Ascending aorta (tissue), 2 donors: ENCODE measurements at places on chromosomes 12 and 14.

- no peak for DNase-seq
Observed at GRCh38 chr12:113665457-113665856, 193.8 kb upstream of the LHX5 start.

DNA sequence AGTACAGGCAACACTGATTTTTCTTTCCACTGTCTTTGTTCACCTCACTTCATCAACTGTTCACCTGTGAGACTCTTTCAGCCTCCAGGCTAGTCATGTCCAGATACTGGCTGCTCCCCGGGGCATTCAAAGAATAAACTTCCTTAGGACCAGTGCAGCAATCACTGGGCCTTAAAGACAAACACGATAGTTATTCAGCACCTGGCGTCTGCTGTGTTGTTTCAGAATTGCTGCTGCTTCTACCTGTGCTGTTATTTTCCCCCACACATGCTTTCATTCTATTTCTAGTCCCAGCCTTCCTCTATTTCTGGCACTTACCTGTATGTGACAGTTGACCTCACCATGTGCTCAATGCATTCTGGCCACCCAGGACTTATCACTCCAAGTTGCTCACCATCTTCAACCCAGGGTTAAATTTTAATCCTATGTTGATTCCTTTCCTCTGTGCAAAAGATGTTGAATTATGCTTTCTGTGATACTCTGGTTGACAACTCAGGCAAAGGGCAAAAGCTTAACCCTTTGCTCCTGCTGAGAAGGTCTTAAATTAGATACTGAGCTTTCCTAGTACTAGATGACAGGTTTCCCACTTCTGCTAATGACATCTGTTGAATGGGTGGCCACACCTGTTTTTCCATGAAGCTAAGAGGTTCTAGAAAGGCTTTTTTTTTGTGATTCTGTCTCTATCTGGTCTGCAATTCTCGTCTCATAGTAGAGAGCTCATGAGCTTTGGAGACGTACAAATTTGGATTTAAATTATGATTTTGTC lies 41.4 kb downstream of the PTPRQ start:
- DNase-seq, result no peak

- no peak for DNase-seq
Observed at GRCh38 chr14:37061697-37062096, 110.7 kb downstream of the SLC25A21 start.

- no peak for DNase-seq
Observed at GRCh38 chr14:24958271-24958670, 91.7 kb downstream of the STXBP6 start.

DNA sequence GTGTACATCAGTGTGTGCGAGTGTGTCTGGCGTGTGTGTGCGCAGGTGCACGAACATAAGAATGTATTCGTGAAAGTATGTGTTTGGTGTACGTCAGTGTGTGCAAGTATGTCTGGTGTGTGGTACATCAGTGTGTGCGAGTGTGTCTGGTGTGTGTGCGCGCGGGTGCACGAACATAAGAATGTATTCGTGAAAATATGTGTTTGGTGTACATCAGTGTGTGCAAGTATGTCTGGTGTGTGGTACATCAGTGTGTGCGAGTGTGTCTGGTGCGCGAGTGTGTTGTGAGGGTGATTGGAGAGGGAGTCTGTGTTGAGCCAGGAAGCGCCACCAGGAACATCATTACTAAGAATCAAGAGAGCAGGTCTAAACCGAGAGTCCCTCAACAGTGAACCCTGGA lies 143.8 kb downstream of the BCL11B start:
- no peak for DNase-seq

GRCh38 chr14:91227183-91227628 lies 17.3 kb downstream of the GPR68 start:
- no peak for DNase-seq

DNA sequence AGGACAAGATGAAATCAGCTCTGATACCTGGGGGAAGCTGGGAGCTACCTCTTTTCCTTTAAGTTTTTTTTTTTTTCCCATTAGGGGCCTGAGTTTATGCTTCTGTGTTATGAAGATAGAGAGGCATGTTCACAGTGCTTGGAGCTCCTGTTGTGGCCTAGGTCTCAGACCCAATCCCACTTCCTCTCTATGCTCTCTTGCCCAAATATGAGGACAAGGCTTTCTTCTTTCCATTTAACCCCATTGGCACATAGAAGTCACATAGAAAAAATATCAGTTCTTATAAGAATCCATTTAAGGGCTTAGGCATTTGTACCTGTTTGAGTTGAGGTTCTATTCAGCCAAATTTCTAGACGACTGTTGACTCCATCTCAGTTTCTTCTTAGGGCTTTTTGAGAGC lies 12.6 kb downstream of the MRPS35 start:
- DNase-seq, result no peak

- no peak for DNase-seq
Observed at GRCh38 chr12:124160097-124160756, 134.7 kb upstream of the RFLNA start.

DNA sequence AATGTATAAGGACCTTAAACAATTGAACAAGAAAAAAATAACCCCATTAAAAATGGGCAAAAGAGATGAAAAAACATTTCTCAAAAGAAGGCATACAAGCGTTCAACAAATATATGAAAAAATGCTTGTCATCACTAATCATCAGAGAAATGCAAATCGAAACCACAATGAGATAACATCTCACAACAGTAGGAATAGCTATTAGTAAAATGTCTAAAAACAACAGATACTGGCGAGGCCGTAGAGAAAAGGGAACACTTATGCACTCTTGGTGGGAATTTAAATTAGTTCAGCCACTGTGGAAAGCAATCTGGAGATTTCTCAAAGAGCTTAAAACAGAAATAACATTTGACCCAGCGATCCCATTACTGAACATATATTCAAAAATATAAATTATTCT lies 769.8 kb upstream of the MGAT4C start:
- no peak for DNase-seq
